ENCODE measurements at places on chromosomes 12 and 14.

DNA sequence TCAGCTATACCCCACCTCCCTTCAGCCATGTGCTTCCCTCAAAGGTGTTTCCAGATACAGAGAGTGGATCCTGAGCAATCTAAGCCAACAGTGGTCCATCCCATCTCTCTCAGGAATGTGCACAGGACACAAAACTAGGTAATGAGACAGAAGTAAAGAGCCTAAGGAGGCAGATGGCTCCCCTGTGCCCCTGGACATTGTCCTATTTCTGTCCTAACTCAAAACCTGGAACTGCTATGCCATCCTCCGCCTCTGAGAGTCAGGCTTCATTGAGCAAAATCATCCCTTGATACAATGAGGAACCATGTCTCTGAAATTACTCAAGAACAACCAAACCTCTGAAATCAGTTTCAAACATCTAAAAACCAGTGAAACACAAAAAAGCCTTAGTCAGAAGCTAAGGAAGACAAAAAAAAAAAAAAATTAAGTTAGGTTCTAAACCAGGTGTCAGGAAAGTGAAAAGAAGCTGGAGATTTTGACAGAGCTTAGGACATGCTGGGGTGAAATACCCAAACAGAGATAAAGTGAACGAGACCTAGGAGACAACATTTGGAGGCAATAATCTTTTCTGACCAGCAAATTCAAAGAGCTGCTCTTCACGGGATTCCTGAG, 200.3 kb upstream of the PLEKHG7 start:
- no peak for DNase-seq
- no peaks in the 10 kb centered on the region for H3K27me3 ChIP-seq
- peak overlapping the region; percentile 68 for H3K27ac ChIP-seq

- DNase-seq = no peak
- peaks cover 19% of the 10 kb centered on the region for H3K4me1 ChIP-seq
- no peak overlapping the region for H3K4me3 ChIP-seq
These were observed 29.7 kb downstream of the PRPF40B start for GRCh38 chr12:49652921-49653520.

DNA sequence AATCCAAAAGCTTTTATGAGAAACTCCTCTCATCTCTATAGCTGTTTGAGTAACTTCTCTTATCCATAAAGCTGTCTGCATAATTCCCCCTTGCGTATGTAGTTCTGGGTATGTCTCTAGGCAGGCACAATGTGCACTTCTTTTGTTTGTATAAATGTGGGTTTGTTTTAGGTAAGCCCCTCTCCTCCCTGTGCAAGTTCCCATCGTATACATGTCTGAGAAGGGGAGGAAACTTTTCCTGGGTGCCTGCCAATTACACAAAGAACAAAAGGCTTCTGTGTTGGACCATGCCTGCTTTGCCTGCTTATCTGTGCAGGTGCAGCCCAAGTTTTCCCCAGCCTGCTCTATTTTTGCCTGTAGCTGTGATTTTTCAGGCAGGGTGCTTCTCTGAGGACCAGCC, 96.7 kb downstream of the CCER1 start:
- no peaks in the 10 kb centered on the region for H3K27me3 ChIP-seq
- peak; percentile 78 for DNase-seq
- H3K4me1 ChIP-seq = no peaks in the 10 kb centered on the region
- no peaks in the 10 kb centered on the region for H3K36me3 ChIP-seq
- no peak overlapping the region for H3K27ac ChIP-seq

DNA sequence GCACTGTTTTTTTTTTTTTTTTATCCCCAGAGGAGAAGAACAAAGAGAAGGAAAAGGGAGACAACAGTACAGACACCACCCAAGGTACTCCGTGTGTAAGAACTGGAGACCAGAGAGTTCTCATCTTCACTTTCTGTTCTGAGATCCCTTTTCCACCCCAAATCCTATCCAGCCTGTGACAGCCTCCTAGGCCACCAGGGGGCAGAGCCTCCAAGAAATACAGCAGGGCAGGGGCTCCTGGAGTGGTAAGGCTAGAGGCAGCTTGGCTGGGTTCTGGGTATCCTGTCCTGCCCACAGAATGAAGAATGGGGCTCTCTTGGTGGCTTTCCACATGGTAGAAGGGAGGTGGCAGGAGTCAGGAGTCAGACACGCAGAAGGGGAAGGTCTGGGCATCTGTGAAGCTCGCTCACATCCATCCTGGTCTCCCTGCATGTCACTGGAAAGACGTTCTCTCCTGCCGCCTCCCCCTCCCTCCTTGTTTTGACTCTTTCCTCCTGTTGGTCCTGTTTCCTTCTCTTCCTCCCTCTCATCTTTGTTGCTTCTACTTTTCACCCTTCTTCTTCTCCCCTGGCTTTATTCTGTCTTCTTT, 12.0 kb downstream of the CLSTN3 start:
- H3K4me1 ChIP-seq = no peaks in the 10 kb centered on the region
- H3K27ac ChIP-seq = no peak overlapping the region
- H3K27me3 ChIP-seq = no peaks in the 10 kb centered on the region
- DNase-seq = no peak
- H3K4me3 ChIP-seq = no peak overlapping the region

GRCh38 chr14:26605602-26606001, 7.8 kb upstream of the NOVA1 start:
- no peak for DNase-seq
- H3K4me3 ChIP-seq = no peak overlapping the region
- H3K36me3 ChIP-seq = no peaks in the 10 kb centered on the region

DNA sequence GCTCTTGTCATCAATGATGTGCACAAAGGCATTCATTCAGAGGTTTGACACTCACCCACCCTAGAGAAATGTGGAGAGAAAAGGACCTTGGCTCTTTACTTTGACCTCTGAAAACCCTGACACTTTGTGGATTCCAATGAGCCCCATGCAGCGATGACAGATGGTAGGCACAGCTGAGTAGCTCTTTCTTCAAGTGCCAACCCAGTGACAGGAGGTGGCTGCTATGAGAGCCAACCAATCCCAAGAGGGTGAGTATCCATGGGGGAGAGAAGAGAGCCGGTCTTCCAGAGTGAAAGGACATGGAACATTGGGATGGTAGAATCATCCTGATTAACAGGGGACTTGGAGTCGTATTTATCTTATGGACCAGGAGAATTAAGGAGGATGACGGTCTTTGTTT, 17.8 kb downstream of the SLC8A3 start:
- H3K4me3 ChIP-seq = no peak overlapping the region
- H3K27ac ChIP-seq = no peak overlapping the region
- peaks cover 7% of the 10 kb centered on the region for H3K36me3 ChIP-seq
- no peak for DNase-seq
- no peaks in the 10 kb centered on the region for H3K27me3 ChIP-seq
- no peaks in the 10 kb centered on the region for H3K4me1 ChIP-seq

- no peak overlapping the region for H3K27ac ChIP-seq
- no peaks in the 10 kb centered on the region for H3K36me3 ChIP-seq
- no peaks in the 10 kb centered on the region for H3K27me3 ChIP-seq
- no peak for DNase-seq
These were observed 8.7 kb downstream of the DNAI7 start for GRCh38 chr12:25186038-25186787.

DNA sequence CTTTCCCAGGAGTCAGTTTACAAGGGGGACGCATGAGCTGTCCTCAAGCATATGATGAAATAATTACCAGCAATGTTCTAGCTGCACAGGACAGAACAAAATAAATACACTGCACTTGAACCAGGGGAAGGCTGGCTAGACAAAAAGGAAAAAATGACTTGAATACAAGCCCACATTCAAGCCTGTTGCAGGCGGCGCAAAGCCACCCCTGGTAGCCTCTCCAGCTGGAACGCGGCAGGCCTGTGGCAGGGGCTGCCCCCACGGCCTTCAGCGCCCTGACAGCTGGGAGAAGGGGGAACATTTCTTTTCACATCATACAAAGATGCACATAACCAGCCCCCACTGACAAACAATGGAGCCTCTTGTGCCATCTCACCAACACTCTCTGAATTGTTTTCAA, 57.1 kb downstream of the TRAFD1 start:
- DNase-seq = peak; percentile 84
- H3K27me3 ChIP-seq = no peaks in the 10 kb centered on the region

DNA sequence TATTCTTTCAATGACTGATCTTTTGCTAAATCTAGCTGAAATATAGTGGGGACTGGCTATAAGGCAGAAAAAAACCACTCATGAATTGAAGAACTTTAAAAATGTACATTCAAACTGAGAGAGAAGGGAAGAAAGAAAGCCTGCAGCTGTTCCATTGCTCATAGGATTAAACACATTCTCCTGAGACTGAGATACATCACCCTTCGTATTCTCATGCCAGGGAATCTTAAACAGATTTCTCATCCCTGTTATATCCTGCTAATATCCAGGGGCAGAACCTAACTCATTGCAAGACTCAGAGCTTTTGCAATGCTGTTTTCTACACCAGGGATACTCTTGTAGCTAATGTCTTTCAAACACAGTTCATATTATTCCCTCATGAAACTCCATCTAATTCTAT, 67.2 kb upstream of the ACSS3 start:
- no peaks in the 10 kb centered on the region for H3K27me3 ChIP-seq
- no peak overlapping the region for H3K27ac ChIP-seq
- no peak for DNase-seq
- H3K36me3 ChIP-seq = no peaks in the 10 kb centered on the region
- no peaks in the 10 kb centered on the region for H3K4me1 ChIP-seq
- H3K4me3 ChIP-seq = no peak overlapping the region
